NCI-H1092 (cell line): ENCODE measurements at places on chromosomes 5 and 9.

GRCh38 chr5:168348084-168348414 is 56.6 kb downstream of the WWC1 start:
- no peak for DNase-seq

GRCh38 chr5:145295236-145295835 is 539.8 kb downstream of the PRELID2 start:
- no peak for DNase-seq

- no peak for DNase-seq
Observed at GRCh38 chr9:110241260-110241857, 14.9 kb downstream of the TXN start.

GRCh38 chr9:134365791-134366222 is 39.6 kb downstream of the RXRA start:
- DNase-seq = peak; percentile 84

GRCh38 chr5:134649163-134649835 is 714 bp downstream of the SEC24A start:
- DNase-seq = no peak

- peak; percentile 1 for DNase-seq
Observed at GRCh38 chr5:112492291-112492690, 73.2 kb upstream of the EPB41L4A start.

- no peak for DNase-seq
Observed at GRCh38 chr5:126366199-126366560, 57.0 kb upstream of the GRAMD2B start.

DNA sequence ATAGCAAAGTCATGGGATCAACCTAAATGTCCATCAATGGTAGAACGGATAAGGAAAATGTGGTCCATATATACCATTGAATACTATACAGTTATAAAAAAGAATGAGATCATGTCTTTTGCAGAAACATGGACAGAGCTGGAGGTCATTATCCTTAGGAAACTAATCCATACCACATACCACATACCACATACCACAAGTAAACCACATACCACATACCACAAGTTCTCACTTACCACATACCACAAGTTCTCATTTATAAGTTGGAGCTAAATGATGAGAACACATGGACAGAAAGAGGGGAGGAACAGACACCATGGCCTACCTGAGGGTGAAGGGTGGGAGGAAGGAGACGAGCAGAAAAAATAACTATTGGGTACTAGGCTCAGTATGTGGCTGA is 154.6 kb upstream of the GHR start:
- no peak for DNase-seq

DNA sequence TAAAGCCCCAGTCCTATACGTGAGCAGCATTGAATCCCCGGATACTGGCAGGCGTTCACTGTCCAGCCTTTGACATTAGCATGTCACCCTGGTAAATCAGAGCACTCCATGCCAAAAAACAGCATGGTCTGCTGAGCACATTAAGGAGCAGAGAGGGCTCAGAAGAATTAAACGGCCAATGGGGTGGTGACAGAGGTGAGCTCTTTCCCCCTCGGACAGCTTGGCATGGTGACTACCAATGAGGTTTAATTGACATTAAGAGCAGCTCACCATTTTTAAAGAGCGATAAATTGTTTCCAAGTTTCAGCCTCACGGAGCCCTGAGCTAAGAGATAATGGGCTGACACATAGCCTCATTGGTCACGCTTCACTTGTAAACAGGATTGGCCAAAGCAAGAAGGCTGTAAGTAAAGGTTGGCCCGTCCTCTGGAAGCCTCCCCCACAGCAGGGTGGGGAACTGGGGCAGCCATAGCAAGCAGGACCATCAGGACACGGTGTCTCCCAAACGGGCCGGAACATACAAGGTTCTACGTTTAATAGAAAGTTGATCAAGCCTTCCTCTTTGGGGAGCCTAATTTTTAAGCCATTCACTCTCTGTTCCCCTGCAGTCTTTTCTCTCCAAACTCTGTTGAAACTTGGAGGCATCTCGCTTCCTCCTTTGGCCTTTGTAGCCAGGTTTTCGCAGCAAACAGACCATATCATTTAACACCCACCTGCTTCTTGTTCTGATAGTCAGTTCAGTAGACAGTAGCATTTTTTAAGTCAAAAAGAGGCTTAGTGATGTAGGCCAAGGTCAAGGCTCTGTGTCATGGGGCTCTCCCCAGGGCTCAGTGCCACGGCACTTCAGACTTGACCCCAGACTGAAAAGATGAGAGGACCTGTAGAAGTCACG is 25.9 kb downstream of the QRFP start:
- peak; percentile 56 for DNase-seq

GRCh38 chr9:125601961-125602360 is 105.0 kb downstream of the MAPKAP1 start:
- DNase-seq = no peak

- no peak for DNase-seq
Observed at GRCh38 chr9:130660326-130660682, 4.1 kb upstream of the PRDM12 start.

DNA sequence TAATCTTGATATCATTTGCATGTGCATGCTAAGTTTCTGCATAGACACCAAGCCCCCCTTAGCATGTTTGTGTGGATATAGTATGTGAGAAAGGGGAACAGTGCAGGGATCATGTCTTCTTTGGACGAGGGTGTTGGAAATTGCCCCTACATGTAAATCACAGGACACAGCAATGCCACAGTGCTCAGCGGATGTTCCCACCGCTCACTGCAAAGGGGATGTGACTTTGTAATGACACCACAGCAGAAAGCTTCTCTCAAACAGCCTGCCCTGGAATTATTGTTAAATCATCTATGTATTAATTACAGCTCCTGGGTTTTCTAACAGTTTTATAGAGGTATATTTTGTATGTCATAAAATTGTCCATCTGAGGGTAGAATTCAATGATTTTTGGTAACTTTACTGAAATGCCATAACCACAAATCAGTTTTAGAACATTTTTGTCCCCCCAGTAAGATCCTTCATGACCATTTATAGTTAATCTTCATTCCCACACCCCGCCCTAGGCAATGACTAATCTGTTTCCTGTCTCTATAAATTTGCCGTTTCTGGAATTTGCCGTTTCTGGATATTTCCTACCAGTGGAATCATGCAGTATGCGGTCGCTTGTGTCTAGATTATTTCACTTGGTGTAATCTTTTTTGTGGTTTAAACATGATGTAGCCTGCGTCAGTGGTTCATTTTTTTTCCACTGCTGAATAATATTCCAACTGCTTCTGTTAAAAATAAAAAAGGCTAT is 648.5 kb upstream of the WWC1 start:
- no peak for DNase-seq
